ENCODE measurements at places on chromosomes 3 and 15.
A peak's percentile ranks its signal among the peaks of the same experiment; 100 is the strongest.

GRCh38 chr15:88023914-88024313 lies 232.6 kb downstream of the NTRK3 start:
- DNase-seq = no peak

DNA sequence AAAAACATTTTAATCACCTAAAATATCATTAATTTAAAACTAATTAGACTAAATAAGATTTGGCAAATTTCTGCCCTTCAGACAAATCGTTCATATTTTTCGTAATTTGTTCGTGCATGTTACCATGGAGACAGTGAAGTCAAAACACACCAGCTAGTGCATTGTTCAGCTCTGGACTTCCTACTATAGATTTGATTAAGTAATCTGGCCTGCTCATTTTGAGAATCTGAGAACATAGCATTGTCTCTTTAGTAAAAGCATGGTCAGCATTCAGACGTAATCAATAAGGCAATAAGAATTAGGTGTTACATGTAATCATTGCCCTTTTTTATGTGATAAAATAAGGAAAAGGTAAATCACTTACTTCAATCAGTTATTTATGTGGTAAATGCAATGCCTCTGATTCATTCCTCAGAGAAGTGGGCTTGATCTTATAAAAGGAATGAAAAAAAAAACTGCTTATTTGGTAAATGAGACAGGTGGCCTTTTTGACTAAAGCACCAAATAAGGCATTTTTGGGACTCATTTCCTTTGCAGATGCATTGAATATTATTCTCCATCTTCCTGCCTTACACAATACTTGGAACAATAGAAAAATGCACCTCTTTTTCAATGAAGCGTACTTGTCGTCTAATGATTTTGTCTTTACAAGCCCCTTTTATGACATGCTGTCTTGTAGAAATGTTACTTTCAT lies 84.5 kb upstream of the FNDC3B start:
- DNase-seq = no peak

GRCh38 chr3:60131618-60132017 lies 1081.8 kb upstream of the CFAP20DC start:
- no peak for DNase-seq

- peak; percentile 31 for DNase-seq
Measured at GRCh38 chr3:172595664-172596393, 72.6 kb upstream of the TNFSF10 start.

GRCh38 chr15:96207377-96208006 lies 123.0 kb upstream of the NR2F2 start:
- DNase-seq = no peak

- no peak for DNase-seq
Measured at GRCh38 chr3:33174711-33175414, 43.7 kb downstream of the SUSD5 start.

DNA sequence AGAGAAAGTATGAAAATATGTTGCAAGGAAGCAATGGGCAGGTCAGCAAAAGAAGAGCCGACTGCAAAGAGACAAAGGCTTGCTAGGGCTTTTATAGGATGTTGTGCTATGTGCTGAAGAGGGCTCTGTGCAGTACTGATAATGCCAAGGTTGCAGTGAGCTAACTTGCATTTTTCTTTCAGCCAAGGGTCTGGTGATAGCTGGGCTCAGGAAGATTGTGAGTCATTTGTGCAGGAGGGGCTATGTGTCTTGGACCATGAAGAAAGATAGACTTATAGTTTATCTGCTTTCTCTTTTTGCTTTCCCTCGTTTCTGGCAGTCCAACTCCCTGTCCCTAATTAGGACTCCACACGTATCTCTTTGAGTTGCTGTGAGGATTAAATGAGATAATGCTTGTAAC lies 64.5 kb upstream of the LRIG1 start:
- no peak for DNase-seq

DNA sequence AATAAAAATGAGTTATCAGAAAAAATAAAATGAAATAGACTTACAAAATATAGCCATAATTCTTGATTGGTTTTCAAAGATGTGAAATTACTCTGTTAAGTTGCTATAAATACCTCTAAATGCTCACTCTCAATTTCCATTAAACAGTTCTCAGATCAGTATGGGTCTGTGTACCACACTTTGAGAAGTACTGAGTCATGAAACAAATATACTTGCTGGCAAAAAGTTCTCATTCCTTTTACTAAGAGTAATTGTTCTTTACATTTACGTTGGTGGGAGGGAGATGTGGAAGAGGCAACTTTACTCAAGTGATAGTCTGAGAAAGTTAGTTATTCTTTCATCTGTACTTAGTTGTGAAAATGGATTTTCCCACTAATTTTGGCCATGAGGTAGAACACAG lies 96.3 kb downstream of the ZNF385D start:
- no peak for DNase-seq

GRCh38 chr3:46702246-46703012 lies 1.2 kb downstream of the TMIE start:
- DNase-seq = no peak

DNA sequence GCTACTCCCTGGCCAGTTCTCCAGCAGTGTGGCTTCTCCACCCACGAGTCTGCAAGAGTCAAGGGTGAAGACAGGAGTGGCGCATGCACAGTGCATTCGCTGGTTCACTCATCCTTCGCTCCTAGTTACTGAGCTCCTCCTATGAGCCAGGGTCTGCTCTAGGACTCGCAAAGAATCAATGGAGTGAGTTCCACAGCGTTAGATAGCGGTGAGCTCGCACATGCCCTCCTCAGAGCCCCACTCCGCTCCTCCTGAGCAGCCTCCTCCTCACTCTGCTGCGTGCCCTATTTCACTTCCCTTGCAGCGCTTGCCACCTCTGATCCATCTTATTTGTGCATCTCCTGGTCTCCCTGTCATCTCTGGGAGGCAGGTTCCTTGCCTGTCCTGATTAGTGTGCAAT lies 63.0 kb downstream of the NUP210 start:
- DNase-seq = no peak

DNA sequence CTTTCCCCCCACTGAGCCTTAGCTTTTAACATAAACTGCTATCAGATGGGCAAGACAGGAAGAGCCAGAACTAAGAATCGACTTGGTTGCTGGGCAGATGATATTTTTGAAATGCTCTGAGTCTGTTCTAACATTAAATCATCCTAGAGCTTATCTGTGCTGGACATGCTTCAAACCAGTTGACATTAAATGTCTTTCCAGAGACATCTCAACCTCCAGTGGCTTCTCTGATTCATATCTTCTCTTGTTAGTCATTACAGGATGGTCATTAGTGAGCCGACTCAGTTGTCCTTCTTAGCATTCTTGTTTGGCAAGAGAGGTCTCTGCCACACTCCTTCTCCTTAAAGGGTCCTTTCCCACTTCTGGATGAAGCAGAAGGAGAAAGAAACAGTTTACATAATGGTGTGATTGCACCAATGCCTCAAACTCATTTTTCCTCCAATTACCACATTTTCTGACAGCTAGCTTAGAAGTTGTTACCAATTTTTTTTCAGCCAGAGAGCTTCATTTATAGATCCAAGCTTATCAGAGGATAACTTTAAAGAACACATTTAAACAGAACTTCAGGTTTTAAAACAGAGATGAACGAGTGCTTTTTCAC lies 21.7 kb upstream of the SYN2 start:
- DNase-seq = no peak

- DNase-seq = no peak
Measured at GRCh38 chr3:69214241-69214640, 91.8 kb upstream of the LMOD3 start.

GRCh38 chr3:7207125-7207524 lies 346.2 kb downstream of the GRM7 start:
- DNase-seq = no peak

- no peak for DNase-seq
Measured at GRCh38 chr3:162602619-162603018, 1106.0 kb downstream of the OTOL1 start.

GRCh38 chr15:76776480-76776879 lies 128.7 kb downstream of the SCAPER start:
- DNase-seq = no peak

GRCh38 chr15:81723113-81723651 lies 322.6 kb downstream of the MEX3B start:
- DNase-seq = no peak

DNA sequence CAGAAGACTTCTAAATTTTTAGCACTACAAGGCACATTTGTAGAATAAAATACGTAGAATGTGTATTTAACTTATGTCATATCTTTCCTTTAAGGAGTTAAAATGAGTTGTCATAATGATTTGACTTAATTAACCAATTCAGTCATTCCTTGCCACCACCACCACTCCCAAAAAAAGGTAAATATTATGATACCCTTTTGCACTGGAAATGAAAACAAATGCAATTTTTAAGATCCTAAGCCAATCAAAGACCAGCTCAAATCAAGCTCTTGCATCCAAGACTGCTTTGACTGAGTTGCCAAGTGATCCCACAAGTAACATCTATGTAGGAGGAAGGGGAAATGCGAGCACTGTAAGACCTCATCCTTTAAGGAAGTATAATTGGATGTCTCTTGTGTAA lies 426.6 kb upstream of the ATP11B start:
- no peak for DNase-seq

DNA sequence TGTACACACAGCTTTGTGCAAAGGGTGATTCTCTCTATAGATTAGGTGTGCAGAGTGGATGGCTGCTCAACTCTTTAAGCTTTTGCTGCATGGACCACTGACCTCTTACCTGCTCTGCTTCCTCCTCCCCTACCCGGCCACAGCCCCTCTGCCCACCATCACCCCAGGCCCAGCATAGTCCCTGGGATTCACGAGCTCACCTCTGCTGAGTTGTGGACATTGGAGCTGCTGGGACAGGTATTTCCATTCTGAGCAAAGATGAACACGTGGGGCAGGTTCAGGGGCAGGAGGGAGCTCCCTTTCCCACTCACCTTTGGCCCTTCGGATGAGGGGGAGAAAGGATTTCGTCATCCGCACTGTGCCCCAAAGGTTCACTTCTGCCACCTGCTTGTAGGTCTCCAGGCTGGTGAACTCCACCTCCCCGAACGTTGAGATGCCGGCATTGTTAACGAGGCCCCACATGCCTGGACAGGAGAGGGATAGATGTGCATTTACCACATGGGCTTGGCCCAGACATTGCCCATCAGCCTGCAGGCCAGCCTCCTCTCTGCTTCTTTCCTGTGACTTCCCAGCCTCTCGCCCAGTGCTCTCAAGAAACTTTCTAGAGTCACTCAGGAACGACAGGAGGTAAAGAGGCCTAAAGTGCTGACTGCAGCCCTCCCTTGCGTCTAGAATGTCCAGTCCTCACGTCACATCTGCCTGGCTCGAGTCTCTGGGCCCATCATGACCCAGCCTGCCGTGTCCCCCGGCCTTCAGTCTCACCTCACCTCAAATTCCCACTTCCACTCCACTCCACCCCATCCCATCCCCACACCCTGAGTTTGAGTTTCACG lies 41.6 kb downstream of the BDH1 start:
- DNase-seq = no peak

- DNase-seq = no peak
Measured at GRCh38 chr3:52454938-52455282, 494 bp upstream of the NISCH start.

- DNase-seq = no peak
Measured at GRCh38 chr3:188925376-188925775, 246.4 kb upstream of the TPRG1 start.

DNA sequence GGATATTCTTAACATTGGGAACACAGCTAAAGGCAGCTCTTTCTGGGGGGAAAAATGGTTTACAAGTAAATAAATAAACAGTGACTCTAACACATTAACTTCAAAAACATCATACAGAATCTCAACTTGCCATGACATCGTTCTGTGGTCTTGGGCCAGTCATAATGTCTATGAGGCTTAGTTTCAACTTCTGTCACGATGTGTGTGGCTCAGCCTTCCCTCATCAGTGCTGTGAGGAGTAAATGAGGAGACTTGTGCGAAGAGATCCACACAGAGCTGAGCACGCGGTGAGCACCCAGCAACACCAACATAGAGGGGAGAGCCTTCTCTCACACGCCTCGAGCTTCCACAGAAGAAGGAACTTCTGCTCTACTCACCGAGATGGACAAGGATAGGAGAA lies 49.0 kb downstream of the DZIP1L start:
- DNase-seq = no peak

GRCh38 chr15:38665586-38666305 lies 101.1 kb upstream of the RASGRP1 start:
- no peak for DNase-seq

- no peak for DNase-seq
Measured at GRCh38 chr15:40055576-40056293, 16.8 kb upstream of the SRP14 start.

- no peak for DNase-seq
Measured at GRCh38 chr3:96106701-96107100, 707.7 kb upstream of the EPHA6 start.

DNA sequence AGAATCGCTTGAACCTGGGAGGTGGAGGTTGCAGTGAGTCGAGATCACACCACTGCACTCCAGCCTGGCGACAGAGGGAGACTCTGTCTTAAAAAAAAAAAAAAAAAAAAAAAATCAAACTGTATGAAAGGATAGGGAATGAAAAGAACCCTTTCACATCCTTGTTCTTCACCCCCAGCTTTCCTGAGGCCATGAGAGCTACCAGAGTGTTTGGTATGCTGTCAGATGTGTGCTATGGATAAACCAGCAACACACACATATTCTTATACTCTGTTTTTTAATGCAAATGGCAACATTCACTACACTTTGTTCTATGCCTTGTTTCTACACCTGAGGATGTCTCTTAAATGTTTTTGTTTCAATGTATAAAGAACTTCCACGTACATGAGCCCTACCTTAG lies 33.5 kb downstream of the RPL22L1 start:
- DNase-seq = no peak

DNA sequence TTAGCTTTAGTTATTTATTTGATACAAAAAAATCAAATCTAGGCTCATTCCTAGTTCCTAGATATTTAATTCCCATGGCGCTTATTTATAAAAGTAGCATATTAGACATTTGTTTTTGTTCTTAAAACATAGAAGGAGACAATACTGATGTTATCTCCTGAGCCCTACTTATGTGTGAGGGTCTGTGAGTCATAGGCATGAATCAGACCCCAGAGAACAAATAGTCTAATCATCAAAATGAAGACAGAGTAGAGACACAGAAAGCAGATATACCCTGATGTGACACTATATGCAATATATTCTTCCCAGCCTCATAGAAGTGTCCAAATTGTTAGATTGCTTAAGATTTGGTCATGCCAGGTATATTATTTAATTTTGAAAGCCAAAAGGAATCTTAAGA lies 44.9 kb downstream of the PEX5L start:
- DNase-seq = no peak

GRCh38 chr3:183254487-183255347 lies 1.7 kb downstream of the B3GNT5 start:
- DNase-seq = peak; percentile 12

GRCh38 chr15:52100807-52101442 lies 11.7 kb downstream of the BCL2L10 start:
- no peak for DNase-seq

DNA sequence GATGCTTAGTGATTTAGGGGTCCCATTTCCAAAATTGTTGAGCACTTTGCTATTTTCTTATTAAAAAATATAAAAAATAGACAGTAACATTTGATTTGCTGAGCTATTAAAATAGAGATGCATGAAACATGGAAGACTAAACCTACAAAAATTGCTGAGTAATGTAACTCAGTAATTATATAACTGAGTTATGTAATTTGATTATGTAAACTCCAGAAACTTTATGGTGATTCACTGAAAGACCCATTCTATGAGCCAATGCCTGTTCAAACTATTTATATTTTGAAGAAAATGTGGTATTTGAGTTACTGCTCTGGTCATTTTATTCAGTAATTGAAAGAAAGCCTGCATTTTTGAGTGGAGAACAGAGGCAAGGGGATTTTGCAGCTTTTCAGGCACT lies 1221.5 kb upstream of the ALCAM start:
- no peak for DNase-seq
